ENCODE measurements at places on chromosomes 1 and 21. TPM values are rescaled to one million over a fixed set of nuclear protein-coding genes. Genes with fewer than 3 reads are reported as not detected.

Gene RAP1GAP
- total RNA-seq, result 37.4 TPM

DNA sequence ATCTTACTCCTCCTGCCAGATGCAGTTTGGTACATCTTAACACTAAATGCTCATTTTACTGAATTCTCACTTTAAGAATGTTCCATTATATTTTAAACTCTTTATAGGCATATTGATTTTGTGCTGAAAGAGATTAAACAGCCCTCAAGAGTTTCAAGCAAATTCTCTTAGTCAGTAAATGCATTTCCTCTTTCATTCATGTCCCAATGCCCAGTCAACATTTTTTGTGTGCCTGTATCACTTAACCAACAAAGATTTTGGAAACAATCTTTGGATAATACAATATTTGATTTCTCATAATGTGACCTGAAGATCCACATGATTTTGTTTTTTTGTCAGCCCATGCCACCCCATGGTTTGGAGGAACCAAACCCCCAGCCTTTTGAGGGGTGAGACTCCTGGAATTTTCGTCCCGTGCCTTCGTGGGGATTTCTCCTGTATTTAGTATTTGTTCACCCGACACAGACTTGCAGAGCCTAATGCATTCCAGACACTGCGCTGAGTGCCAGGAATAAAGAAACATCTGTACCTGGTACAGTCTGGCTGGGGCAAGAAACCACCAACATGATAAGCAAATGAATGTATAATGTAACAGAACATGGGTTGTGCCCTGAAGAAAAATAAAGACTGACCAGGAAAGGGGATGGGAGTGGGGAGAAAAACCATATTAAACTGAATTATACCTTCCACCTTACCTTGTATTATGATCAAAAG, 47.1 kb upstream of the ETS2 start:
- H3K27me3 ChIP-seq, result no peaks in the 10 kb centered on the region
- H3K4me1 ChIP-seq, result peaks cover 24% of the 10 kb centered on the region
- H3K36me3 ChIP-seq, result no peaks in the 10 kb centered on the region
- DNase-seq, result no peak

DNA sequence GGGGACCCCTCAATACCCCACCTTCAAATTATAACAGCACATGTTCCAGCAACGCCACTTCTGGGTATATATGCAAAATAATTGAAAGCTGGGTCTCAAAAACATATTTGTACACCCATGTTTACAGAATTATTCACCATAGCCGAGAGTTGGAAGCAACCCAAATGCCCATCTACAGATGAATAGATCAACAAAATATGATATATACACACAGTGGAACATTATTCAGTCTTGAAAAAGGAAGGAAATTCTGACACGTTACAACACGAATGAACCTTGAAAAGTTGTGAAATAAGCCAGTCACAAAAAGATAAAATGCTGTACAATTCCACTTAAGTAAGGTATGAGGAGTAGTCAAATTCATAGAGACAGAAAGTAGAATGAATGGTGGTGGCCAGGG, 5.1 kb downstream of the TMCO4 start:
- no peaks in the 10 kb centered on the region for H3K27me3 ChIP-seq
- peaks cover 14% of the 10 kb centered on the region for H3K4me1 ChIP-seq
- no peak overlapping the region for H3K27ac ChIP-seq
- no peak overlapping the region for H3K4me3 ChIP-seq

GRCh38 chr1:116024626-116025025, 48.3 kb downstream of the SLC22A15 start:
- no peaks in the 10 kb centered on the region for H3K36me3 ChIP-seq
- no peaks in the 10 kb centered on the region for H3K27me3 ChIP-seq
- no peak overlapping the region for H3K27ac ChIP-seq
- peaks cover 2% of the 10 kb centered on the region for H3K4me1 ChIP-seq
- no peak for DNase-seq
- no peak overlapping the region for H3K4me3 ChIP-seq

- DNase-seq, result peak; percentile 36
- H3K27ac ChIP-seq, result peak within 1 kb of the TSS; percentile 91
- H3K4me3 ChIP-seq, result peak within 1 kb of the TSS; percentile 81
- peaks cover 23% of the 10 kb centered on the region for H3K4me1 ChIP-seq
Observed at GRCh38 chr1:23483321-23484252, at the start of gene ASAP3. Gene ASAP3 (minus strand): TSS chr1:23484179. CDS start chr1:23484133, 46 bp downstream.

Gene VCAM1
- 4.1 TPM for total RNA-seq

DNA sequence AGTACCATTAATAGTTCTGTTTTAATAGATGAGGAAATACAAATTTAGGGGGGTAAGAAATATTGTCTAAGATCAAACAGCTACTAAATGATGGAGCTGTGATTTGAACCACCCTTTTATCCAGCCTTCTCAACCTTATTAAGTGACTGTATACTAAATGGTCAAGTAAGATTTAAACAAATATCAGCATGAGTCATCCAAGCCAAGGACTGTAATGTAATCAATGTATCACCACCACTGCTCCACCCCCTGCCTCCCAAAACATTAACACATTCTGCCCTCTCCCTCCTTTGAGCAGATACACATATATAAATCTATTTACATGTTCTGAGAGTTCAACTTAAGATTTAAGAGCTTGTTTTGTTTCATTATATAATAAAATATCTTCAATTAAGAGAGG, 58.9 kb downstream of the LRRC40 start:
- no peaks in the 10 kb centered on the region for H3K27me3 ChIP-seq
- no peak for DNase-seq
- no peak overlapping the region for H3K4me3 ChIP-seq

GRCh38 chr21:15604413-15604812, 125.4 kb upstream of the USP25 start:
- H3K27me3 ChIP-seq, result no peaks in the 10 kb centered on the region
- H3K4me1 ChIP-seq, result no peaks in the 10 kb centered on the region
- DNase-seq, result no peak
- H3K36me3 ChIP-seq, result no peaks in the 10 kb centered on the region

DNA sequence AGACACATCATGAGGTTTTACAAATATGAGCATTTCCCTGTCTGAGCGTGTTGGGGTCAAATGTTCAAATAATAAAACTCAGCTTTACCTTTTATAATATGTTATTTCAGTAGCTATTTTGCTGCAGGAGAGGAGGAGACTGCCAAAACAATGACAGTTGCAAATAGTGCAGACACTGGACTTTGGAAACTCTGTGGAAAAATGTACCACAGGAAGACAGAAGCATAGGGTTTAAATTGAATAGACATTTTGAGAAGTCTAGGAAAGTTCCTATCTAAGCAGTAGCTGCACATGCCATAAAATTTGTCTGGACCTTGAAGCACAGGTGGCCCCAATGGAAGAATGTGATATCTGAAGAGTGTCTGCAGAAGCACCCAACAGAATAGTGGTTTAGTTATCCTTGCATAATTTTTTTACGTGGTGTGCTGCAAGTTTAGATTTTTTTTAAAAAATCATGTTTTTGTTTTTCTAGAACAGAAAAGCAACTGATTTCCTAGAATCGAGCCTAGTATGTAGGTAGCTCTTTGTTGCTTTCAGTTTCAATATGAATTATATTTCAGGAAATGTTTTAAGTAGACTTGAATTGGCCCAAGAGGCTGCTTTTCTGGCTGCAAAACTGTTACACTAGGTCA, 14.0 kb upstream of the GBP5 start:
- no peaks in the 10 kb centered on the region for H3K27me3 ChIP-seq
- H3K4me3 ChIP-seq, result no peak overlapping the region
- DNase-seq, result no peak
